Upper lobe of right lung (tissue), 1 donor: ENCODE measurements at places on chromosomes 16 and 17.

GRCh38 chr16:76653390-76654026 lies 376.3 kb downstream of the CNTNAP4 start:
- no peak overlapping the region for H3K4me3 ChIP-seq
- H3K4me1 ChIP-seq: no peaks in the 10 kb centered on the region
- H3K36me3 ChIP-seq: no peaks in the 10 kb centered on the region
- H3K27me3 ChIP-seq: no peaks in the 10 kb centered on the region
- no peak overlapping the region for H3K27ac ChIP-seq
- DNase-seq: no peak

DNA sequence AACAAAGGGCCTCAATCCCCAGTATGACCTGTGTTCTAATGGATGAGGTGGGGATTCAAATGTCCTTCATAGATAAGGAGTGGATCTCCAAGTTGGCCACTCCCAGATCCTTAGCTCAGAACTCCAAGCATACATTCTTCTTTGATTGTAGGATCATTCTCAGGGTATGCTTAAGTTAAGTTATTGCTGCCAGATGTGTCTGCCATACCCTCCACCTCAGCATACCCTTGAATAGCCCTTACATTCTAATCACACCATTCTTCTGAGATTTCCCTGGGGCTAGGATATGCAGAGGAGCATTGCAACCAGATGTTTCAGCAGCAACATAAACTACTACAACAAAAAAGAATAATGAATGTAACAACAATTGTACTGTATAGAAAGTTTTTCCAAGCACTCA lies 1.6 kb upstream of the KRTAP2-4 start:
- H3K36me3 ChIP-seq: no peaks in the 10 kb centered on the region
- DNase-seq: no peak
- H3K4me1 ChIP-seq: no peaks in the 10 kb centered on the region
- no peak overlapping the region for H3K27ac ChIP-seq

GRCh38 chr17:56098746-56099145 lies 54.5 kb upstream of the ANKFN1 start:
- no peak overlapping the region for H3K27ac ChIP-seq
- H3K4me3 ChIP-seq: no peak overlapping the region
- no peak for DNase-seq
- no peaks in the 10 kb centered on the region for H3K36me3 ChIP-seq
- no peaks in the 10 kb centered on the region for H3K27me3 ChIP-seq

- peaks cover 21% of the 10 kb centered on the region for H3K4me1 ChIP-seq
- no peak for DNase-seq
- no peaks in the 10 kb centered on the region for H3K27me3 ChIP-seq
- no peaks in the 10 kb centered on the region for H3K36me3 ChIP-seq
- H3K27ac ChIP-seq: peak overlapping the region; percentile 74
Observed at GRCh38 chr17:17416007-17416399, 60.8 kb upstream of the MED9 start.

GRCh38 chr17:17718251-17718650 lies 37.0 kb downstream of the RAI1 start:
- no peaks in the 10 kb centered on the region for H3K36me3 ChIP-seq
- H3K27me3 ChIP-seq: no peaks in the 10 kb centered on the region
- no peak for DNase-seq
- peaks cover 36% of the 10 kb centered on the region for H3K4me1 ChIP-seq
- no peak overlapping the region for H3K27ac ChIP-seq

GRCh38 chr16:77213542-77214106 lies 14.4 kb downstream of the SYCE1L start:
- H3K4me1 ChIP-seq: peaks cover 5% of the 10 kb centered on the region
- H3K4me3 ChIP-seq: no peak overlapping the region
- no peaks in the 10 kb centered on the region for H3K36me3 ChIP-seq

DNA sequence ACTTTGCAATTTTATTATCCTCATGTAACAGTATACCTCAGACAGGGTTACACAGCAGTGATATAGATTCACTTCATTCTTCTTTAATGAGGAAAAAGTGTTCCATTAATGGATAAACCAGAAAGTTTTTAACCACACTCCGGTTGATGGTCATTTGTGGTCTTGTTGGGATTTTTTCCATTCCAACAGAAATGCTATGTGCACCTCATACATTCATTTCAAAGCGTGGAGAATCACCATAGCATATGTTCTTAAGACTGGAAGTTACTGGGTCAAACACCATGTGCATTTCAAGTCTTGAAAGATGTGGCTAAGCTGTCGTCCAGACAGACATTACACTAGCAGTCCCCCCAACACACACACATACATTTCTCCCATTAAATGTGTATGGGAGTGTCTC lies 245.8 kb upstream of the CDH5 start:
- H3K27me3 ChIP-seq: peaks cover 8% of the 10 kb centered on the region
- H3K4me1 ChIP-seq: no peaks in the 10 kb centered on the region
- no peaks in the 10 kb centered on the region for H3K36me3 ChIP-seq
- H3K4me3 ChIP-seq: no peak overlapping the region
- H3K27ac ChIP-seq: no peak overlapping the region
- DNase-seq: no peak

GRCh38 chr17:8489841-8490240 lies 54.2 kb downstream of the NDEL1 start:
- no peak overlapping the region for H3K4me3 ChIP-seq
- H3K27ac ChIP-seq: no peak overlapping the region
- peaks cover 81% of the 10 kb centered on the region for H3K36me3 ChIP-seq
- H3K27me3 ChIP-seq: no peaks in the 10 kb centered on the region
- no peaks in the 10 kb centered on the region for H3K4me1 ChIP-seq
- no peak for DNase-seq

DNA sequence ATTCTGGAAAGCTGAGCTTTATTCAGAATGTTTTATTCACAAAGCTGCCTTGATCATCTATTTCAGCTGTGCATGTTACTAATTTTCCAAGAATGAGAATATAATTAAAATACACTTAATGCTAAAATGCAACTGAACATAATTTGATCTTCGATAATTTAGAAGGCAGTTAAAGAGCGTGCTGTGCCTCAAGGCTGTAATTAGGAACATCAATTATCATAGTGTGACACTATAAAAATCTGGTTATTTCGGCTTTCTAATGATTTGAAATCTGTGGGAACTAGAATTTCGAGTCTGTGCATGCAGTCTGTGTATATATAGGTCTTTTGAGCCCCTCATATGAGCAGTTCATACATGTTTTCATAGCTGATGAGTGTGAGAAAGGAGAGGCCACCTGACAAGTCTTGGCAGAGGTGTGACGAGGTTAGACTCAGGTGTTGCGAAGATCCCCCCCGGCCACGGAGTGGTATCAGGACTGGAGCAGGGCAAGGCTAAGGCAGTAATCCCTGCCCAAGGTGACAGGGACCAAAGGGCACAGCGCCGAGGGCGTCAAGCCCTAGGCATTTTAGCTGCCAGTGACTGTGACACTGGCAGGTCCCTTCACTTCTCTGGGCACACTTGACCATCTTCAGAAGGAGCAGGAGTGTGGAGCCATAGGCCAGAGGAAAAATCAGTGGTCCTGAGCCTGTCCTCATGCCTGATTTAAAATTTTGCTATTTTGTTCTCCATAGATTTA lies 328.5 kb downstream of the SNX29 start:
- no peaks in the 10 kb centered on the region for H3K4me1 ChIP-seq
- H3K36me3 ChIP-seq: peaks cover 5% of the 10 kb centered on the region
- no peak for DNase-seq
- no peak overlapping the region for H3K27ac ChIP-seq
- H3K27me3 ChIP-seq: no peaks in the 10 kb centered on the region
